CD4-positive, alpha-beta T cell treated with Interleukin-6 at 100 ng/mL for 8 hours (primary cell): ENCODE measurements at places on chromosomes 12 and 14.

DNA sequence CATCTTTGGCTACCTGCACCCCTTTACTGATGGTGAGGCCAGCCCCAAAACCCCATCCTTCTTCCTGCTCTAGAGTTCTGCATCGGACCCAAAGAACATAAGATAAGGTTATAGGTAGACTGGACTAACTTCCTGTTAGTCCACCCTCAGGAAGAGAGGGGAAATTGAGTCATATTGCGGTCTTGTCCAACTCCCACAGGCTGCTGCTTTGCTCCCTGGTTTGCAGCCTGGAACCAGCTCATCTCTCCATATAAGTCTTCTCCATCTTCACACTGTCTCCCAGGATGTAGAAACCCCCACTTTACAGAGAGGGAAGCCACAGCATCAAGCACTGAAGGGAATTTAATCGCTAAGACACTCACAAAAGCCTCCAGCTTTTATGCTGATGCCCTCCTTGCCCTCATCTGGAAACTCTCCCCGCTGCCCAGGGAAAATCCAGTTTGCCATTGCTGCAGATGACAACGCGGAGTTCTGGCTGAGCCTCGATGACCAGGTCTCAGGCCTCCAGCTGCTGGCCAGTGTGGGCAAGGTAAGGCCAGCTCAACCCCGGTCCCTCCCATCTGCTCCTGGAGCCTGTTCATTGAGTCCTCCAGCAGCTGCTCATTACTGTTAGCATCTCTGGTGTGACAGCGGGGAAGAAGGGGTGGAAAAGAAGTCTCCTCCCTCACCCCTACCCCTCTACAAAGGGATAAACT is 85.3 kb downstream of the B4GALNT3 start:
- DNase-seq: no peak

- no peak for DNase-seq
Measured at GRCh38 chr12:65720136-65721130, 103.8 kb upstream of the HMGA2 start.

GRCh38 chr12:113161415-113162016 is 12.0 kb downstream of the CFAP73 start:
- DNase-seq: no peak

DNA sequence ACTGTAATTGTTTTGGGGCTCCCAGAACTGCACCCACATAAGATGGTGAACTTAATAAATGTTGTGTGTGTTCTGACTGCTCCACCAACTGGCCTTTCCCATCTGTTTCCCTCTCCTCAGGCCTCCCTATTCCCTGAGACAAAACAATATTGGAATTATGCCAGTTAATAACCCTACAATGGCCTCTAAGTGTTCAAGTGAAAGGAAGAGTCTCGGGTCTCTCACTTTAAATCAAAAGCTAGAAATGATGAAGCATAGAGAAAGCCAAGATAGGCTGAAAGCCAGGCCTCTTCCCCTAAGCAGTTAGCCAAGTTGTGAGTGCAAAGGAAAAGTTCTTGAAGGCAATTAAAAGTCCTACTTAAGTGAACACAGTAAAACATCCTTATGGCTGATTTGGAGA is 13.4 kb downstream of the ACOT6 start:
- no peak for DNase-seq

GRCh38 chr12:50302686-50303085 is 19.4 kb upstream of the LIMA1 start:
- DNase-seq: no peak

GRCh38 chr12:5871741-5872140 is 73.3 kb downstream of the ANO2 start:
- DNase-seq: no peak
